ENCODE measurements at places on chromosomes 11 and 22. TPM values are rescaled to one million over a fixed set of nuclear protein-coding genes. Genes with fewer than 3 reads are reported as not detected.

GRCh38 chr22:31394326-31394725 is 5.1 kb upstream of the DRG1 start:
- no peaks in the 10 kb centered on the region for H3K36me3 ChIP-seq
- no peak overlapping the region for H3K27ac ChIP-seq
- no peaks in the 10 kb centered on the region for H3K27me3 ChIP-seq

DNA sequence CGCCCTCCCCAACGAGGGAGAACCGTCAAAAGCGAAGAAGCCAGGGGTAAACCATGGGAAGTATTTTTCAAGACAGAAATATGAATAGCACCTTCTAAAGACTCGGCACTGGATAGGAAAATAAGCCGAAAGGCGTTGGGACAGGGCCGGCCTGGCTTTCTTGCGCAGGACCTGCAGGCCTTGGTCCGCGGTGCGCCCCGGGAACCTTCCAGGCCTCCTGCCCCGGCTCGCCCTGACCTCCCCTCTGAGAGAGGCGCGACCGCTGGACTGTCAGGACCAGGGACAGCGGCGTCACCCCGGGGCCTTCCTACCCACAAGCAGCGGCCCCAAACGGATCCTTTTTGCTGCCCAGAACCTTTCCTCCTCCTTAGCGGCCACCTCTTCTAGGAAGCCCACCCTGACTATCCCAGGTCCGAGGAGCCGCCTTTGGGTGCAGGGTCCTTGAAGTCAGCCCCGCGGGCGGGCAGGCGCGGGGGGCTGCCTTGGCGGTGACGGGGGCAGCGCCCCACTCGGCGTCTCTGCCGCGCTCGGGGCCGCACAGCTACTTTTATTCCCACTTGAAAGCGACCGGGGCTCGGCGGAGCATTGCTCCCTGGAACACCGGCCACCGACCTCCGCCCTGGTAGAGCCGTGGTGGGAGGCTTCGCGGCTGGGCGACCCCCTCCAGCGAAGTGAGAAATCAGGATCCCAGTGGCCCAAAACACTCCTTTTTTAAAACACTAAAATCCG is 650 bp upstream of the MAPK11 start:
- H3K4me3 ChIP-seq, result peak overlapping the region; percentile 59
- H3K27me3 ChIP-seq, result no peaks in the 10 kb centered on the region
- peak; percentile 67 for DNase-seq
- no peaks in the 10 kb centered on the region for H3K36me3 ChIP-seq

Gene CCDC86
- total RNA-seq, result 122 TPM

DNA sequence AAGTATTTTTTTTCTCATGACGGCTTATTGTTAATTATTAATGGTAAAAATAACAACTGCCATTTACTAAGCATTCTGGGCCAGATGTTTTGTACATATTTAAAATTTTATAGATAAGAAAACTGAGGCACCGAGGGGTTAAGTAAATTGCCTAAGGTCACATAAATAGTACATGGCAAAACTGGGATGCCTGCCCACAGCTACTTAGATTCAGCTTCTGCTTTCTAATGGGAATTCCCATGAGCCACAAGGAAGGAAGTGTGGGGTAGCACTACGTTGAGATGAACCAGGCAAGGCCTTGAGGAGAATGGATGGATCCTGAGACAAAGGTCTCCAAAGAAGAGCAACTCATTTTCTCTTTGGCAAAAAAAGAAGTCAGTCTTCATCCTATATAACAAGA is 11.9 kb upstream of the PHF21A start:
- no peaks in the 10 kb centered on the region for H3K4me1 ChIP-seq
- H3K36me3 ChIP-seq, result no peaks in the 10 kb centered on the region
- H3K27ac ChIP-seq, result no peak overlapping the region
- DNase-seq, result no peak
- H3K27me3 ChIP-seq, result no peaks in the 10 kb centered on the region
- H3K4me3 ChIP-seq, result no peak overlapping the region

DNA sequence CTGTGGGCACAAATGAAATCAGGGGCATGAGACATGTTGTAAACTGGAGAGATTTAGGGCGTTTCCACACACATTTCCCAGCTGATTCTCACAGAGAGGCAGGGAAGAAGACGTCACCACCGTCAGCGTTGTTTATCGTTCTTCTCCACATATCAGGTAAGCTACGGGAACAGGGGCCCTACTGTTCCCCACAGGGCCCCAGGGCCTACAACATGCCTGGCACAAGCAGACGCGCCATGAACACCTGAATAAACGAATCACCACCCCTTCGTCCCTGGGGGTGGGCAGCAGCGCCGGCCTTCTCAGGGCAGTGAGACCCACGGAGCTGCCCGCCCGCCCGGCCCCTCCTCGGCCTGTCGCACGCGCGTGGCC is 342 bp downstream of the EFCAB6 start:
- H3K27ac ChIP-seq, result peak overlapping the region; percentile 66
- peaks cover 12% of the 10 kb centered on the region for H3K4me1 ChIP-seq
- H3K27me3 ChIP-seq, result no peaks in the 10 kb centered on the region
- H3K36me3 ChIP-seq, result no peaks in the 10 kb centered on the region

Gene GPHA2
- not detected for total RNA-seq

Gene CELSR1
- total RNA-seq, result 0.15 TPM

DNA sequence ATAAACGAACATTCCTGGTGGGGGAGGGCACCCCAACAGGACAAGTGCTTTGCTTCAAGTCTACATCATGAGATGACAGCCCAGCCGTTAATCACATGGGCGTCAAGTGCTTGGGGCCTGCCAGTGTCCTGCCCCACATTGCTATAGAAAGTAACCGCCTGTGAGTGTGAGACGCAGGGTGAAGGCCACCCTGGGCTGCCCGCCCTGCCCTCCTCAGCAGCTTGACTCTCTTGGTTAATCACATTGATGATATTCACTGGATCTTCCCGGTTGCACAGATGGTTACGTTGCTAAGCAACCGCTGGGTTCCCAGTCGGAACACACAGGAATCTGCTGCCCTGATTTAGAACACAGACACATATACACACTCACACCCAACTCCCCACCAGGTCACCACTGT is 79.3 kb downstream of the CTTN start:
- no peak overlapping the region for H3K27ac ChIP-seq
- H3K4me1 ChIP-seq, result no peaks in the 10 kb centered on the region
- no peak for DNase-seq

DNA sequence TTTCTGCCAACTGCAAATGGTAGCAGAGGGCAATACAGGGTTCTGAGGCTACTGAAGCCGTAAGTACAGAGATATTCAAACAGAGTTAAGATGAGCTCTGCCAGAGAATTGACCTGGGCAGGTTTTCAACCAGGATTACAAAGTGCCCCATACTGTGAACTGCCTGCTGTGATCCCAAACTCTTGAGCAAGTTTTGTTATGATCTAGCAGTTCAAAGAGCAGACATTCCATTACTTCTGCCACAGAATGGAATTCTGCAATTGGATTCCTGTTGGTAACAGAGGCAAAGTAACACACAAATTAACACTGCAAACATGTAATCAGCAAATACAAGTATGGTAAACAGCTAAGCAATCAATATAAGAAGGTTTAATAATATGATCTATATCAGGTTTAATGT is 31.2 kb downstream of the ALG9 start:
- no peak overlapping the region for H3K4me3 ChIP-seq
- peaks cover 5% of the 10 kb centered on the region for H3K36me3 ChIP-seq
- DNase-seq, result no peak
- no peaks in the 10 kb centered on the region for H3K27me3 ChIP-seq

Gene ANO1
- total RNA-seq, result not detected

- DNase-seq, result no peak
- no peak overlapping the region for H3K4me3 ChIP-seq
- no peaks in the 10 kb centered on the region for H3K36me3 ChIP-seq
Observed at GRCh38 chr11:58654908-58655296, 32.4 kb downstream of the CNTF start.

Gene PHF21B
- not detected for total RNA-seq

GRCh38 chr11:77403211-77403610 is 70.7 kb downstream of the PAK1 start:
- H3K27me3 ChIP-seq, result no peaks in the 10 kb centered on the region
- H3K36me3 ChIP-seq, result no peaks in the 10 kb centered on the region
- H3K27ac ChIP-seq, result no peak overlapping the region

DNA sequence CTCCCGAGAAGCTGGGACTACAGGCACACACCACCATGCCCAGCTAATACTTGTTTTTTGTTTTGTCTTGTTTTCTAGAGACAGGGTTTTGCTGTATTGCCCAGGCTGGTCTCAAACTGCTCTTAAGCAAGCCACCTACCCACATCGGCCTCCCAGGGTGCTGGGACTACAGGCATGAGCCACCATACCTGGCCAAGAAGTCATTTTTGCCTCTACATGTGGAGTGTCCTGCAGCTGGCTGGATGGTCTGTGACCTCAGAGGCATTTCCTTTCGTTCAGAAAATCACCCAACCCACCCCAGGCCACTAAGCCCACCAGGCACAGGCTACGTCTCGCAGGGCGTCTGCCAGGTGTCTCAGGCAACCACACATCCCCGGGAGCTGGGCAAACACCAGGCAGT is 12.8 kb downstream of the SHANK2 start:
- H3K36me3 ChIP-seq, result no peaks in the 10 kb centered on the region
- no peaks in the 10 kb centered on the region for H3K27me3 ChIP-seq
- H3K27ac ChIP-seq, result no peak overlapping the region
- H3K4me1 ChIP-seq, result no peaks in the 10 kb centered on the region
- no peak for DNase-seq

Gene OR5D14
- not detected for total RNA-seq

DNA sequence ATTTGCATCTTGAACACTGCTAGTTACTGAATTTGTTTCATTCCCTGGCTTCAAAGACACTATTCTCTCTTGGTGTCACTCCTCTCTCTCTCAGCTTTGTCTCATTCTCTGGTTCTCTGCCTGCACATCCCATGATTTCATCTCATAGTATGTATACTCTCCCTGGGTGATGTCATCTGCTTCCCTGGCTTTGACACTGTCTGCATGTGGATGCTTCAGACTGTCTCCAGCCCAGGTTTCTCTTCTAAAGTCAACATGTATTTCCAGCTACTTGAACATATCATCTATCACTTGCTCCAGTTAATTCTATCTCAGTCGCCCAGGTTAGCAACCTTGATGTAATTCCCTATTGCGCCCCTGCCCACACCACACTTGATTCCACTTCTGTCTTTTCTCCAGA is 9.3 kb upstream of the ACAT1 start:
- no peaks in the 10 kb centered on the region for H3K36me3 ChIP-seq
- H3K27me3 ChIP-seq, result no peaks in the 10 kb centered on the region
- H3K4me1 ChIP-seq, result no peaks in the 10 kb centered on the region
- H3K27ac ChIP-seq, result no peak overlapping the region
- H3K4me3 ChIP-seq, result no peak overlapping the region
- DNase-seq, result no peak
